GM12865 (cell line): ENCODE measurements at places on chromosomes 3 and 15.

DNA sequence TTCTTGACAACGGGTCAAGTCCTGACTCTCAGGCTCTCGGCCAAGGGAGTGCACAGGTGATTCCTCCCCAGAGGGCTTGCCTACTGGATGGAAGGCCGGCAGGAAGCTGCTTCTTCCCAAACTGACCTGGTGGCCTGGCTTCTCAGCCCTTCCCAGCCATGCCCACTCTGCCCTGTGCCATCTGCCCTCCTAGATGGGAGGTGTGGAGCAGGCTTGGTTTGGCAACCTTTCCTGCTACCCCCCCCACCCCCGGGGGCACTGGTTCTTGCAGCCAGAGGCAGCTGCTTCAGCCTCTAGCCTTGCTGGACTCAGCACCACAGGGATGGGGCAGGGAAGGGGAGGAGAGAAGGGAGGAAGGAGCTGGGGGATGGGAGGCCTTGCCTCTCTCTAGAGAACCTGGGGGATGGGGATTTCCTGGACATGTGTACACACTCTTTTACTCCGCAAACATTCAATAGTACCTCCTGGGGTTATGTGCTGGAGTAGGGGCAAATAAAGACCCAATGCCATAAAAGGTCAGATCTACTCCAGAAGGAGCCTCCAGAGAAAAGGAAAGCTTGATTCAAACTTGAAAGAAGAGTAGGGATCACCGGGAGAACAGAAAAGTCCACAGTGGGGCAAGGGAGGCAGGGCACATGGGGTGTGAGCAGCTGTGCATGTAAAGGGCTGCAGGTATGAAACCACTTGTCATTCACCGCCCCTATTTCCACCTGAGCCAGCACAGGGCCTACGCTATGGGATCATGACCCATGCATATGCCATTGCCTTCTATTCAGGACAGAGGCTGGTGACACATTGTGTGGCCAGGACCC is 4.2 kb upstream of the DAPK2 start:
- no peak for DNase-seq

- DNase-seq = peak; percentile 16
These were observed 6.7 kb upstream of the NCEH1 start for GRCh38 chr3:172717493-172718088.

DNA sequence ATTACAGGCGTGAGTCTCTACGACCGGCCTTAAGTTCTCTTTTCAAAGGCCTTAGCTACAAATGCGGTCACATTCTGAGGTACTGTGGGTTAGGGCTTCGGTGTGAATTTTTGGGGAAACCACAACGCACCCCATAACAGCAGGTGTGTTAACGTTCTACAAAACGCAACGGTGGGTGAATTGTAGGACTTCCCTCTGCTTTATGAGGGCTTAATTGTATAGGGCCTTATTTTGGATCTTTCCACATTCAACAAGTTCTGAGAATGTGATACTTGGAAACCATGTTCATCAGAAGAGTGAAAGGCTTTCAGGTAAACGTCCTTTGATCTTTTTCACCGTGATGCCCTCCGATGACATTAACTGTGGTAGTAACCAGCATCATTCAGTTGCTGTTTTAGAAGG is 998.6 kb upstream of the CFAP20DC start:
- no peak for DNase-seq

DNA sequence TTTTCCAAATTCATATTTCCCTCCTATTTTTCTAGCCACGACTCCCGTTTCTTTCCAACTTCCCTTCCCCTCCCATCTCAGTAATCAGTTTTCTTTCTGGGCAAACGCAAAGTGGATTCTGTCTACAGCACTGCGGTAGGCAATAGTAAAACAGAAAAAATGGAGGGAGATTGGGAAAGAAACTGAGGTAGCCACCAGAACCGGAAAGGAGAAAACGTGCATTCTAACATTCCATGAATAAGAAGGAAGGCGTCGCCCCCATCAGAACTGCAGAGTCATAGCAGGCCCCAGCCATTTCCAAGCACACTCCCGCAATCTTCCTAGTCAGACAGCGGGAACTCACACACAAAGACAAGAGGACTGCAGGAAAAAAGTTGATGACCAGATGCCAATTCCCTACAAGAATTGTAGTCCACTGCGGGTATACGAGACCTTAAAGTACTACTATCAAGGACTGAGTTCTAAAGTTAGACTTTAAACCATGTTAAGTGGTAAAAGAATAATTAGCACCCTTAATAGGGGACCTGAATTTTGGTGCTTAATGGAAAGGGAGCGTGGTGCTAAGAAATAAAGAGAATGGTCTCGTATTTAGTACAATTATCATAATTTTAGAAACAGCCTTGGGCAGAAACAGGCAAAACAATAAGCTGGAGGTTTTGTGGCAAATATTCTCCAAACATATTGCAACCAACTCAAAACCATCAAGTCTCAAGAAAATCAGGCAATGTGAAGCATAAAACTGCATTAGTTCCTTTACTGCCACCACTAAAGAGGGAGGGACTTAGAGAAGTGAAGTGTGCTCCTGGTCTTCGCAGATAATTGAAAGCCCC is 1.4 kb downstream of the PFN2 start:
- DNase-seq = no peak

DNA sequence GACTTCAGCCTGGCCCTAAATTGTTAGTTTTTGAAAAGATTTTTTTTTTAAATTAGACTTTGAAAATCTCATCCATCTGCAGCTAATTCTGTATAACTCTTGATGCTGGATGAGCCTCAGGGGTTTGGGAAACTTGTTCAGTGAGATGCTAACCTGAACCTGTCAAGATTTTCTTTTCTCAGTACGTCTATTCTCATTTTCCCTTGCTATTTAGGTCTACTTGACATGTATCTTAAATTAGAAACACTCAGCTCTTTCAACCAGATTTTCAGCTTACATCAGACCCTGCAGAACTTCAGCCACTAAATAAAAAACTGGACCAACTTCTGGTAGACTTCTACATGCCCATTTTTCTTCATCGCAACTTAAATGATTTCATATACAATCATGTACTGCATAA is 61.4 kb downstream of the MFSD1 start:
- peak; percentile 65 for DNase-seq

DNA sequence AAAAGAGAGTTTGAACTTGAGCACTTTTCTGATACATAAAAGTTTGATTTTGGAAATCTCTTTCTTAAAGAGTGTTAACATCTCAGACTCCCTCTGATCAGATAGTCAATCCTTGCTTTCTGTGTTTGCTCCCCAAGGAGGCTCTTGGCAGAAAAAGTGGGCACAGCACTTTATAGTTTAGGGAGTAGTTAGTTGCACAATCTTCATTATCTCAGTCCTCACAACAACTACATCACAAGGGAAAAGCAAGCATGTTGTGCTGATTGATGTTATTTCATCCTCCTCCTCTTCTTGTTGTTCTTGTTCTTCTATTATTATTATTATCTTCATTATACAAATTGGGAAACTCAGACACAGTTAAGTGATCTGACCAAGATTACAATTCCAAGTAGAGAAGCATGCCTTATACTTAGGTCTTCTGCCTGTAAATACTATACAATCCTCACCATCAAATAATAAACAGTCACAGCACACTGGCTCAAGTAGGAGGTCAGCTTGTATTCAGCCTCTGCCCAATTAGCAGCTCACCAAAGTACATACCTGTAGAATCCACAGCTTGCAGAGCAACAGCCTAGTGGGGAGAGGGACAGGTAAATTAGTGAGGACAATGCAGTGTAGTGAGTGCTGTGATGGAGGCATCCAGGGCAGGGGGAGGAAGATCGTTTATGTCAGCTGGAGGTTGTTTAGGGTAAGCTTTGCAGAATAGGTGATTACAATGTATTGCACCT is 304.1 kb upstream of the MME start:
- no peak for DNase-seq

DNA sequence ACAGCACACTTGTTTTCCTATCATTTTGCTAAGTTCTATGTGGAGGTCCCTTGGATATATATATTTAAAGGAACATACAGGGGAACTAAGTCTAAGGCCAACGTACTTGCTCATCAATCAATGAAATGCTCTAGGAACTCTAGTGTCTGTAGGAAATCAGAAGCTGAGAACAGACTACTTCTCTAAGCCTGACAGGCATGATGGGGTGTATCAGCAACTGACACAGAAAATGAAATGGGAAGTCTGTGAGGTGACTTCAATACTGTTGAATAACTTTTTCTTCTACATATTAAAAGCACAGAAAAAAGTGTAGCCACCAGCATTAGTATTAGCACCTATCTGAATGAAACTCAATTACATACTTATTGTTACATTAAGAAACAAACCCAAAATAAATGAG is 56.9 kb upstream of the CSPG5 start:
- no peak for DNase-seq

DNA sequence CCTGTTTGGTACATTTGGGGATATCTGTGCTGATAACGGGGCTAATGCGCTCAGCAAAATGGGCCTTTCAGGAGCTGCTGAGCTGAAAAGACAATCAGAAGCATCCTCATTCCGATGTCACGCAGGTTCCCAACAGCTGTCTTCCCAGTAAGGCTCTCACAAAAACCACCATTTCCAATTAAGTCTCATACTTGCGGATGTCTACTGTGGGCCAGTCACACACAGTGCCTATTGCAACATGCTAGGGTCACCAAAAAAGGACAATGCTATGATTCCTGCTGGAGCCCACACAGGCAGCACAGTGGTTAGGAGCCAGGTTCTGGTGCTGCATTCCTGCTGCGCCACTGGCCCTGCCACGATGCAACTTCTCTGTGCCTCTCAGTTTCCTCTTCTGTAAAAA is 16.4 kb upstream of the LDHAL6B start:
- DNase-seq = no peak

DNA sequence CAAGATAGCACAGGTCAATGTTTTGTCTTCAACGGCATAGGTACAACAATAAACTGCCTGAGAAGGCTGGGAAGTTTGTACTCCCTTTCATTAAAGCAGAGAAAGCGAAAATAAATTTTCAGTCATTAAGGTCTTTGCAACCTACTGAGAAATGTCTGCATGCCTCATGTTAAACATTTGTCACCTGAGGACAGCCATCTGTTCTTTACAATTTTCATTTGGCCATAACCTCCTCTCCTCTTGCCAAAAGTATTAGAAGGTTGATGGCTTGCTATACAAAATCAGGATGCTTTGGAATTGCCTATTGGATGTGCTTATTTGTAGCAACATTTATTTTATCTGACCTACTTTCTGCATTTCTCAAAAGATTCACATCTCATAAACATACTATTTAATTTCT is 122.7 kb downstream of the GOLIM4 start:
- DNase-seq = no peak

DNA sequence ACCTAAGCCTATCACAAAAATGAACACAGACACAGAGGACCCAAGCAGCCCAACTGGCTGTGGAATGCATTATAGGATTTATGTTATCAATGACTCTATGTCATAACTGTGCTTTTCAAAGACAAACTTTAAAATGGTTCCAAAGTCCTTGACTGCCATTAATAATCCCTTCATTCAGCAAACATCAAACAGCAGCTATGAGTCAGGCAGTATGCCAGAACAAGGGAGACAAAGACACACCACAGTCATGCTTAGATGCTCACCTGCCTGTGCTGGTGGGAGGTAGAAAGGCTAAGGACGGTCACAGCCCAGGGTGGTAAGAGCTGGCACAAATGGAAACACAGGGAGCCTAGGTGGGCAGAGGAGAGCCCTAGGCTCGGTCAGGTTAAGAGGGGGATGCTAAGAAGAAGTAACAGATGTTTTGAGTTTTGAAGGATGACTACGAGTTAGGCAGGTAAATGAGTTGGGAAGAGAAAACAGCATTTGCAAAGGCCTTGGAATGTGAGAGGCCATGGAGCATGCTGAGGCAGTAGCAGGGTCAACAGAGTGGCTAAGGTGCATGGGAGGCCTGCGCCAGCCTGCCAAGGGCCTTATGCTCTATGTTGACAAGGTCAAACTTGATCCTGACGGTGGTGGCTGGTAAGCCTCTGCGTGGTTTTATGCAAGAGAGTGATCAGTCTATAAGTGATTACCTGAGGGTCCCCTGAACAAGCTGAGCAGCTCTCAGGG is 23.0 kb downstream of the NMNAT3 start:
- DNase-seq = no peak

DNA sequence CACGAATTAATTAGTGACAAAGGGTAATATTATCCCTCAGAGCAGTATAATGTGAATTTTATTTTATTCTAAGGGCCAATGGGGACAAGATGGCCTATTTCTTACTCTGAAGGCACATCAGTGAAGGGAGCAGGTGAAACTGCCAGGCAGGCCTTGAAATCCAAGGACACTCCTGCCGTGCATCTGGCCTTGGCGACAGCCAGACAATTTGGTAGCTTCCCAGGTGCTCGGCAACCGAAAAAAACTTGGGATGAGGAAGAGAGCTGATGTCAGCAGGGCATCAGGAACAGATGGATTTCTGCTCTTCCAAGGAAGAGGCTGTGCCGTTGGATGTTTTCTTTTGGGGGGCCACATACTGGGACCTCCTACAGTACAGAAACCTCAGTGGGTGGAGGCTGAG is 83.2 kb upstream of the ADAMTSL3 start:
- DNase-seq = no peak

- DNase-seq = no peak
These were observed 420.5 kb downstream of the EPHB1 start for GRCh38 chr3:135215516-135215915.

- peak; percentile 1 for DNase-seq
These were observed 40.5 kb downstream of the DPPA2 start for GRCh38 chr3:109275702-109276293.

DNA sequence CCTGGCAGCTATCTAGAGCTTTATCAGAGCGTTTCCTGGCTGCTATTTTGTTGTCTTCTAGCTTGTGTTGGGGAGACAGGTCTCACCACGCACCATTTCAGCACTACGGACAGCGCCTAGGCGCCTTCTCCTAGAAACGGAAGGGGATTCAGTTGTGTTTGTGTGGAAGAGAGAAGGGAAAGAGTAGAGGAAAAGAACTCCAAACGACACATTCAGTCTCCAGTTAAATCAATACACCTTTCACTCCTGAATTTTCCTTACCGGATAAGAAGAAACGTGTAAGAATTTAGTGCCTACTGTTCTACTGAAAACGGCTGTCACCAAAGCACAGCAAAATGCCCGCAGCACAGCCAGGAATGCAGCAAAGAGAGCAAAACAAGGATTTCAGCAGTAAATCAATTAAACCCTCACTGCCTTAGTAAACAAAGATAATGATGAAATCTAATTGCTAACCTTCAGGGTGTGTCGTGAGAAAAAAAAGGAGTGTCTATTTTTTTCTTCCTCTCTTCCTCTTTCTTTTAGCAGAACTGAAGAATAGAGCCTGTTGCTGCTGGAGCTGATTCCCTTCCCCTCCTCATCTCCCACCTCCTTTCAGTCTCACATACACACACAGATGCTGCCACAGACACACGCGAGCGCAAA is 412 bp upstream of the CTXN2 start:
- DNase-seq = peak; percentile 45

- DNase-seq = no peak
These were observed 28.8 kb downstream of the WHAMM start for GRCh38 chr15:82838096-82838735.

DNA sequence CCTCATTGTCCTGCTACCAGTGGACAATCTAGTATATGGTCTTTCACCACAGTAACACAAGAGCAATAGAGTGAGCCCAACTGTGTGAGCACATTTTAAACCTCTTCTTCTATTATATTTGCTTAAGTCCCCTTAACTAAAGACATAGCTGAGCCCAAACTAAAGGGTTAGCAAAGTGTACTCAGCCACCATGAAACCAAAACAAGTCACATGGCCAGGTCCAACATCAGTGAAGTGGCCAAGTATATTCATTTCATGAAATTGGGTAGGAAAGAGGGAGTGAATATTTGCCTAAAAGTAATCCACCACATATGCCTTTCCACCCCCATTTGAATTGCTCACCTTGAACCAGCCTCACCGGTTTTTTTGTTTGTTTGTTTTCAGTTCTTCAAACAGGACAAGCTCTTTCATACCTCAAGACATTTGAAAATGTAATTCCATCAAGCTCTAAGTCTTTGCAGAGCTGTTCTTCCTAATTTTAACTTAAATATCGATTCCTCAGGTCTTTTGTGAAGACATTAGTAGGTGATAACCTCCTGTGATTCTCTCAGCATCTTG is 327.0 kb upstream of the SEMA6D start:
- no peak for DNase-seq
